ENCODE measurements at places on chromosomes 16 and 17. TPM values are rescaled to one million over a fixed set of nuclear protein-coding genes. Genes with fewer than 3 reads are reported as not detected.

DNA sequence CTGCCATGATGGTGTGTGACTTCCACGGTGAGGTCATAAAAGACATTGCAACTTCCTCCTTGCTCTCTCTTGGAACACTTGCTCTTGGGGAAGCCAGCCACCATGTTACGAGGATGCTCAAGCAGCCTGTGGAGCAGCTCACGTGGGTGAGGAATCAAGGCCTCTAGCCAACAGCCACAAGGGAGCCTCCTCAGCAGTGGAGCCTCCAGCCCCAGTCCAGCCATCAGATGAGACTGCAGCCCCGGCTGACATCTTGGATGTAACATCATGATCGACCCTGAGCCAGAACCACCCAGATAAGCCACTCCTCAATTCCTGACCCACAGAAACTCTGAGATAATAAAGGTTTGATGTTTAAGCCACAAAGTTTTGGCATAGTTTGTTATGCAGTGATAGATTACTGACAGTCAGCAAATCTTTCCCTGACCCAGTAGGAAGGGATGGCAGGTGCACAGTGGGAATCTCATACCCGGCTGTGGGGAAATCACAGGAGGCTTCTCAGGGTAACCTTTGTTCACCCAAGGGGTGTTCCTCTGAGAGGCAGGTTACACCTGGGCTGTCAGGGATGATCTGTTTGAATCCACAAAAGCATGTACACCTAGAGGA lies 23.3 kb upstream of the GINS2 start:
- H3K27me3 ChIP-seq = no peaks in the 10 kb centered on the region
- no peak overlapping the region for H3K4me3 ChIP-seq
- no peaks in the 10 kb centered on the region for H3K4me1 ChIP-seq
- no peak for DNase-seq
- H3K36me3 ChIP-seq = no peaks in the 10 kb centered on the region

GRCh38 chr17:80696456-80696855 lies 151.8 kb downstream of the RPTOR start:
- H3K4me1 ChIP-seq = peaks cover 9% of the 10 kb centered on the region
- H3K27me3 ChIP-seq = no peaks in the 10 kb centered on the region
- no peak for DNase-seq
- H3K4me3 ChIP-seq = no peak overlapping the region
- H3K27ac ChIP-seq = no peak overlapping the region

- H3K4me3 ChIP-seq = no peak overlapping the region
- peaks cover 28% of the 10 kb centered on the region for H3K36me3 ChIP-seq
- peaks cover 39% of the 10 kb centered on the region for H3K4me1 ChIP-seq
- peak; percentile 72 for DNase-seq
These were observed 11.0 kb downstream of the CHMP6 start for GRCh38 chr17:81002409-81003361.

DNA sequence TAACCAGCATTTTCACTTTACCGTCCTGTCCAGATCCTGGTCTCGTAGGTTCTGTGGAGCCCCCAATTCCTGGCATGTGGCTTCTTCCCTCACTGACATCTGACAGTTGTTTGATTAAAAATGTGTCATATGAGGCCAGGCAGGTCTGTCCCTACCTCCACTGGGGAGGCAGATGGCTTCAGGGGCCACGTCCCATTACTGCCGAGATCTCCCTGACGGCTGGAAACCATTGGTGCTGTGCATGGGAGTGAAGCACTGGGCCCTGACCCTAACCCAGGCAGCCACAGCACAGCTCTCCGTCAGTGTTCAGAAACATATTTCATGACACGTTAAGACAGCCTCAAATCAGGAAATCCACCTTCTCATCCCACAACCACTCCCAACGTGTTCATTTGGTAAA lies 77.5 kb downstream of the GNAO1 start:
- no peaks in the 10 kb centered on the region for H3K36me3 ChIP-seq
- no peak overlapping the region for H3K4me3 ChIP-seq
- H3K27ac ChIP-seq = peak overlapping the region; percentile 84
- H3K27me3 ChIP-seq = no peaks in the 10 kb centered on the region

- no peaks in the 10 kb centered on the region for H3K36me3 ChIP-seq
- peaks cover 52% of the 10 kb centered on the region for H3K4me1 ChIP-seq
- peak overlapping the region; percentile 51 for H3K27ac ChIP-seq
- no peak overlapping the region for H3K4me3 ChIP-seq
These were observed 79.2 kb upstream of the LGALS9 start for GRCh38 chr17:27551701-27552248.

DNA sequence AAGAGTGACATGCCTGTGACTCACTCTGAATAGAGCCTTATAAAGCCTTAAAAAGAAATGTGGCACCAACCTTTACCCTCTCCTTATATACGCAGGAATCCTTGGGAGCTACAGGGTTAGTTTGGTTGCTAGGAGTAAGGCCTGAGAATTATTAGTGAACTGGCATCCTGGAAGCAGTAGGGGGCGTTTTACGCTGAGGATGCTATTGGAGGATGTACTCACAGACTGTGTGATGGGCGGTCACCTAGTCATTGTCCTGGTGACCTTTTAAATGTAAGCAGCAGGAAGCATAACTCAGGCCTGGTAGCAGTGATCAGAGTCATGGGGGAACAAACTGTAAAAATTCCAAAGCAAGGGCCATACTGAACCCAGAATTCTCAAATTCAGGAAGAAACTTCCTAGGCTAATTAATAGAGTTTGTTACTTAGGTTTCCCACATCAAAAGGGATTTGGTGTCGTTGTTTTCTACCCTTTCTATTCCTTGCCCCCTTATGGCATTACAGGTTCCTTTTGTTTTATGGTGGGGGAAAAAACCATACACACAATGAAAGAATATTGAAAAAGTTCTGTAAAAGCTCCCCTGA lies 153.8 kb downstream of the SNX11 start:
- no peaks in the 10 kb centered on the region for H3K36me3 ChIP-seq
- no peaks in the 10 kb centered on the region for H3K27me3 ChIP-seq
- H3K4me3 ChIP-seq = no peak overlapping the region
- DNase-seq = peak; percentile 22

- peak overlapping the region; percentile 88 for H3K27ac ChIP-seq
- H3K36me3 ChIP-seq = peaks cover 26% of the 10 kb centered on the region
- no peaks in the 10 kb centered on the region for H3K27me3 ChIP-seq
These were observed 495 bp downstream of the PARN start for GRCh38 chr16:14629612-14629918.

DNA sequence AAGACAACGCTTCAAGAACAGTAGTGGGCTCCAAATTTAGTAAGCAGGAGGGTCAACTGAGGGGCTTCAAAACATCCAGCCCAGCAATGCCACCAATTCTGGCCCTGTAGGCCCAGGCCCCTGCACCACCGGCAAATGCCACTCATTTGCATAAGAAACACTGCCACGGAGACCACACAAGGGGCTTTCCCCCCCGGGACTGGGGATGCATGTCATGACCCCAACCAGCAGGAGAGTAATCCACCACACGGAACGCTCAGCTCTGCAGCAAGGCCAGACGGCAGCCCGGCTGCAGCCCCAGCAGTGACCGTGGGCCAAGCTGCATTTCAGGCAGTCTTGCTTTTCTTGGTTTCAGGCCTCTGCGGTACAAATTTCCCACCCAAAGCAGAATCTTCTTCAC lies 14.1 kb downstream of the TMEM11 start:
- peaks cover 32% of the 10 kb centered on the region for H3K36me3 ChIP-seq
- no peak overlapping the region for H3K4me3 ChIP-seq
- no peak overlapping the region for H3K27ac ChIP-seq

DNA sequence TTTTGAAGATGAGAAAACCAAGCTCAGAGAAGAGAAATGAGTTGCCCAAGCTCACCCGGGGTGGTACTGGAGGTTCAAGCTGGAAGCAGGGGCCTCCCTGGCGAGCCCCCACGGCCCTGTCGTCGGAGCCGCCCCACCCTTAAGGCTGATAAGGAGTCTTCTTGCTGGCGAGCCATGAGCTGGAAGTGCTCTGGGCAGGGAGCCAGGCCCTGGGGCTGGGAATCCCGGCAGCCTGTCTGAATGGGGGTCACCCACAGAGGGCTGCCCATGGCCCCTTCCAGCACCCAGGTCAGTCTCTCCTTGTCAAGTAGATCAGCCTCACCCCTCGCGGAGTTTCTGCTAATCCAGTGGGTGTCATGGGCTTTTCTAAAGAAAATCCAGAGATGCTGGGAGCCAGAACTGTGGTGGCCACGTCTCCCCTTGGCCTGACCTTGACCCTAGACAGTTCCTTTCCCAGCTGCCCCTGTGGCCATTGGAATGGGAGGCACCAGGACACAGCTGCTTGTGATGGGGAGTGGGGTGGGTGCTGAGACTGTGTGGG lies 1.2 kb upstream of the P2RX1 start:
- peak overlapping the region; percentile 61 for H3K27ac ChIP-seq
- peaks cover 33% of the 10 kb centered on the region for H3K4me1 ChIP-seq
- H3K36me3 ChIP-seq = no peaks in the 10 kb centered on the region
- no peak overlapping the region for H3K4me3 ChIP-seq
- no peaks in the 10 kb centered on the region for H3K27me3 ChIP-seq
- peak; percentile 90 for DNase-seq

- no peaks in the 10 kb centered on the region for H3K36me3 ChIP-seq
- H3K27ac ChIP-seq = peak overlapping the region; percentile 73
- DNase-seq = peak; percentile 74
- peaks cover 79% of the 10 kb centered on the region for H3K4me1 ChIP-seq
- no peak overlapping the region for H3K4me3 ChIP-seq
These were observed 24.4 kb downstream of the PIEZO1 start for GRCh38 chr16:88760424-88761142.

GRCh38 chr16:80623376-80623775 lies 82.6 kb downstream of the DYNLRB2 start:
- H3K4me1 ChIP-seq = no peaks in the 10 kb centered on the region
- no peak overlapping the region for H3K27ac ChIP-seq
- no peaks in the 10 kb centered on the region for H3K27me3 ChIP-seq
- peak; percentile 7 for DNase-seq
- peaks cover 19% of the 10 kb centered on the region for H3K36me3 ChIP-seq

- H3K4me3 ChIP-seq = no peak overlapping the region
- H3K27ac ChIP-seq = no peak overlapping the region
- peaks cover 5% of the 10 kb centered on the region for H3K27me3 ChIP-seq
- H3K4me1 ChIP-seq = no peaks in the 10 kb centered on the region
These were observed 95.1 kb downstream of the LYRM1 start for GRCh38 chr16:20995711-20996110.

DNA sequence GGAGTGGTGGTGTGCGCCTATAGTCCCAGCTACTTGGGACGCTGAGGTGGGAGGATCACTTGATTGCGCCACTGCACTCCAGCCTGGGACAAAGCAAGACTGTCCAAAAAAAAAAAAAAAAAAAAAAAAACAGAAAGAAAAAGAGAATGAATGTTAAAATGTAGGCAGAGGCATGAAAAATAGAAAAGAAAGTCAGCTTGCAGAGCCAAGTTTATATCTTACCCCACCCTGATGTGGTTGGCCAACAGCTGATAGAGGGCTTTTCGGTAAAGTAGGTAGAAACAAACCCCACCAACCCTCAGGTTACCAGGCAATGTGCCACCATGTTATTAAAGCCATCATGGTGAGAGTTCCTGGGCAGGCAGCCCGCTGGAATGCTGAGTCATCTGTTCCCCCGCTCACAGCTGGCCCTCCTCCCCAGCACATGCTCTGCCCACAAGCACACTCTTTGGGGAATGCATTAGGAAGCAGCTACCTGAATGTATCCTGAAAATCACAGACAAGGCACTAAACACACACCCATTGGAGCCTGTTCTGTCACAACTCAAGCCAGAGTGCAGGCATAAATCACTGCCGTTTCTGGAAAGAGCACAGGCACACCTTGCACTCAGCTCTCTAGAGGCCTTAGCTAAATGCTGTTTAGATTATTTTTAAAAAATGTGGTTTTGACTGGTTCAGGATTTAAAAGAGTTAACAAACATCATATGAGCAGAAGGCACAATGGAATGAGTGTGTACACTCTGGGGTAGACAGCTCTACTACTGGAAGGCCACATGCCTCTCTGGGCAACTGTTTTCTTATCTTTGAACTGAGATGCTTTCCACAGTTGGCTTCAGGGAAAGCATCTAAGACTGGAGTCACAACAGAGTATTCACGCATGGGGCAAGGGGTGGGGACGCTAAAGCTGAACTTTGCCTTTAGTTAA lies 128.5 kb downstream of the PARN start:
- H3K27ac ChIP-seq = peak overlapping the region; percentile 77
- no peak overlapping the region for H3K4me3 ChIP-seq
- no peaks in the 10 kb centered on the region for H3K27me3 ChIP-seq
- peak; percentile 89 for DNase-seq

DNA sequence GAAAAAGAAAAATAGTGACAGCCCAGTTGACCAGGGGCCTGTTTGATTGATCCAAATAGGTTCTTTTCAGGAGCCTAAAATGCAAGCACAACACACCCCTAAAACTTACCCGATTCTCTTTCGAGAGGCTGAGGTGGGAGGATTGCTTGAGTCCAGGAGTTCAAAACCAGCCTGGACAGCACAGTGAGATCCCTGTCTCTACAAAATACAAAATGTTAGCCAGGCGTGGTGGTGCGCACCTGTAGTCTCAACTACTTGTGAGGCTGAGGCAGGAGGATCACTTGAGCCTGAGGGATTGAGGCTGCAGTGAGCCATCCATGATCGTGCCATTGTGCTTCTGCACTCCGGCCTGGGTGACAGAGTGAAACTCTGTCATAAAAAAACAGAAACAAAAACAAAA lies 1.5 kb upstream of the KIF19 start:
- peaks cover 17% of the 10 kb centered on the region for H3K4me1 ChIP-seq
- H3K4me3 ChIP-seq = no peak overlapping the region
- no peak overlapping the region for H3K27ac ChIP-seq
- no peak for DNase-seq
- no peaks in the 10 kb centered on the region for H3K36me3 ChIP-seq
- peaks cover 25% of the 10 kb centered on the region for H3K27me3 ChIP-seq

CDC6 gene
- polyA plus RNA-seq = 3.1 TPM

DNA sequence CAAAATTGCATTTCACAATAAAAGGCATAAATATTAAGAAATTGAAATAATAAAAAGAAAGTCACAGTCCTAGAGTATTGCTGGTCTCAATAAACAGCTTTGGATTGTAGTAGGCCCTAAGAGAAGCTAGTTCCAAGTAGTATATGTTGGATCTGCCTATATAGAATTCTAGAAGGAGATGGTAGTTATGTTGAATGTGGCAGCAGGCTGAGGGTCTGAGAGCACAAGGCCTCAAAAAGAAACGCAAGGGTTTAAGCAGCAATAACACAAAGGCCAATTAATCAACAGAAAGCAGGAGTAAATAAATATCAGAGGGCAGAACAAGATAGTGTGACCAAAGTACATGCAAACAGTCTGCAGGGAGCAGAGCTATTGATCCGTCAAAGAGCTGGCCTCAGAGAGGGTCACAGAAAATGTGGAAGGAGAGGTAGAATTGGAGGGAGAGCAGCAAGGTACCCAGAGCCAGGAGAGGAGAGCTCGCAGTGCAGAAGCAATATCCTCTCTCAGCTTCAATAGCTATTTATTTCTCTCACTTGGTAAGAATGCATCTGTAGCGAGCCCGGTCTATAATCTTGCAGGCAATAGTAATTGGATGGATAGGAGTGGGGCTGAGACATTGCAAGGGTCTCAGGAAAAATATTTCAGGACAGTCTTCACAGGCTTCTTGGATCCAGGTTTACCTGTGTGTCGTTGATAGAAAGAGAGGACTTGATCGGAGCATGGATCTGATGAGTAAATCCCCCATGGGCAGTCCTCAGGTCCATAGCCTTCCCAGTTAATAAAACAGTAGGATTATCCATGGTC lies 25.1 kb upstream of the MED13 start:
- peak; percentile 34 for DNase-seq
- H3K27ac ChIP-seq = no peak overlapping the region
- peaks cover 24% of the 10 kb centered on the region for H3K4me1 ChIP-seq
- H3K27me3 ChIP-seq = no peaks in the 10 kb centered on the region

CNGB1 gene
- polyA plus RNA-seq = 0.08 TPM

Data from stomach (tissue), 19 donors.